SJSA1 (cell line): ENCODE measurements at places on chromosomes 13 and 19.

- no peak for DNase-seq
- H3K4me3 ChIP-seq, result no peak overlapping the region
- no peak overlapping the region for H3K27ac ChIP-seq
- 0 out of 2 replicates have a peak, but pooled peaks cover 6% of the 10 kb centered on the region for H3K4me1 ChIP-seq
- no peaks in the 10 kb centered on the region for H3K36me3 ChIP-seq
Measured at GRCh38 chr13:23988546-23989122, 91.3 kb upstream of the C1QTNF9B start.

DNA sequence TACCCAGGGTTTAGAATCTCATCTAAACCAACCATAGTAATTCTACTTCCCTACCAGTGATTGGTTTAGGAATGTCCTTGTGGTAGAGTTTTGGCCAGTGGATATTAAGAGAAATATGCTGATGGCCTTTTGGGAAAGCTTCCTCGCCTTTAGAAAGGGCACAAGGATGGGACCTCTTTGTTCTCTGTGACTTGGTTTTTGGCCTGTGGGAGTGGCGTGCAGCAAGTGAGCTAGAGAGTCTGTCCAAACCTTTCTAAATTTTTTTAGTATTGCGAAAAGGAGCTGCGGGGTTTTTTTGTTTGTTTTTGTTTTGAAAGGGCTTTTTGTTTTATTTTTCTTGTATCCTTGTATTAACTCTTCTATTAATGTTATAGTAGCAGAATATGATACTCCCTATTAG is 20.6 kb downstream of the USPL1 start:
- no peaks in the 10 kb centered on the region for H3K4me1 ChIP-seq
- H3K4me3 ChIP-seq, result no peak overlapping the region
- peaks cover 44% of the 10 kb centered on the region for H3K36me3 ChIP-seq
- H3K27me3 ChIP-seq, result no peaks in the 10 kb centered on the region
- DNase-seq, result no peak

DNA sequence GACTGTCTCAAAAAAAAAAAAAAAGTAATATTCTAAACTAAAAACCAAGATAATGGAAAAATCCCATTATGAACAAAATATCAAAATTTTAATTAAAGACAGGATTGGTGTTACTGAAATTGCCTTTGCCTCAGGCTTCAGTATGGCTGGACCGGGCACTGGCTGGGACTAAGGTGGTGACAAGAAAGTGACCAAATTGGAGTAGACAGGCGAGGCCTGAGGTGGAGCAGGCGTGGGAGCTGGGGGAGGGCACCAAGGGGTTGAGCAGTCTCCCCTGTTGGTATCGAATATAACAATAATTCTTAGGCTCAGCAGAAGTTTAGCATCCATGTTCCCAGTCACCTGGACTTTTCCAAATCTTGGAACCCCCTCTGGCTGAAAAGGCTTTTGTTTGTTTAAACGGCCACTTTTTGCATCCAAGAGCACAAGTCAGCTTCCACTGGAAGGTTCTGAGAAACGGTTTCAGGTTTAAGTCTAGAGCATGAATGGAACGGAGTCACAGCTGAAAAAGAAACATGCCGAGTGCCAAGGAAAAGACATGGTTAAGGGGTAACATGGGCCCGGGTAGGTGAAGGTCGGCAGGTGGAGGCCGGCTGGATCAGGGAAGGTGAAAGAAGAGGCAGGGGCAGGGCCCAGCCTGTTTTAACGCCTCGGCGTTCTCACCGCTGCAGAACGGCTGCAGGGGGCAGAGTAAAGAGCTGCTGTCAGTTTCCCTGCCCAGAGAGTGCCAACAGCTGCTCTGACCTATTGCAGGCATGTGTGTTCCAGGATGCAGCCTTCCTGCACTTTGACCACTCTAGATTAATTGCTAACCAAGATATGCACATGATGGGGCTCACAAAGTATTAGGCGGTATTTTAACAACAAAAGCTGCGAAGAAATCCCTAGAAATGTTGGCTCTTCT is 104.4 kb downstream of the TM9SF2 start:
- peak overlapping the region; percentile 66 for H3K4me3 ChIP-seq
- H3K27ac ChIP-seq, result no peak overlapping the region
- H3K4me1 ChIP-seq, result peaks cover 21% of the 10 kb centered on the region
- 0 out of 2 replicates have a peak, but pooled peaks cover 2% of the 10 kb centered on the region for H3K36me3 ChIP-seq
- H3K27me3 ChIP-seq, result peaks cover 11% of the 10 kb centered on the region; the same call in 1 of the 2 replicates
- no peak for DNase-seq

DNA sequence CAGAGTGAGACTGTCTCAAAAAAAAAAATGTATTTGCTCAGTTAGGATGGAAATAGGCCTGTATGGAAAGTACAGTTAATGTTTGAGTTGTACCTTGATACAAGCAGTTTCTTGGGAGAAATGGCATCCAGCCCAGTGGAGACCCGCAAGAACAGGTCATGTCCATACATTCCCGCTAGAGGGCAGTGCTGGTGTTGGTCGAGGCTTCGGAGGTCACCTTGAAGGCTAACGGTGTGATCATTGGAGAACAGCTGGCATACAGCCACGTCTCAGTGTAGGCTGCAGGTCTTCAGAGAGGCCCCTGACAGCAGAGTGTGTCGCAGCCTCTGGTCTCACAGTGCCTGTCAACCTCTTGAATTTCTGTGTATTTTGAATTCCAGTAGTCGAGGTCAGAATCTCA is 7.5 kb downstream of the ZNF610 start:
- no peak overlapping the region for H3K4me3 ChIP-seq
- no peaks in the 10 kb centered on the region for H3K4me1 ChIP-seq
- DNase-seq, result no peak
- H3K27ac ChIP-seq, result no peak overlapping the region
- H3K27me3 ChIP-seq, result no peaks in the 10 kb centered on the region

DNA sequence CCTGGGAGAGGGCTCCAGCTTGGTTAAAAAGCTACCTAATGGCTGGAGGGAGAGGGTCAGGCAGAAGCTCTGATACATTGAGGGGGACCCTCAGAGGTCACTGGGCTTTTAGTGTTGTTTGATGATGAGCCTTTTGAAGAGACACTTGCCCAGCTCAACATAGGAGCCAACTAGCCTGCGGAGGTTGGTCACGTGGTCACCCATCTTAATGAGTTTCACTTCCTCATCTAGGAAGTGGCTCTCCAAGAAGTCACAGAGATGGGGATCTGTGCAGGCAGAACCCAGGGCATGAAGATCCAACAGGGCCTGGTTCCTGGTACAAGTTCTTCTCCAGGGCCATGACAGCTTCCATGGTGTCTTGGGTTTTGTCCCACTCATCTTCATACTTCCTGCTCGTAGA is 33.4 kb downstream of the IPO5 start:
- H3K36me3 ChIP-seq, result peaks cover 85% of the 10 kb centered on the region
- no peak overlapping the region for H3K27ac ChIP-seq
- H3K4me3 ChIP-seq, result no peak overlapping the region
- peaks cover 4% of the 10 kb centered on the region; the same call in 1 of the 2 replicates for H3K4me1 ChIP-seq
- no peaks in the 10 kb centered on the region for H3K27me3 ChIP-seq

DNA sequence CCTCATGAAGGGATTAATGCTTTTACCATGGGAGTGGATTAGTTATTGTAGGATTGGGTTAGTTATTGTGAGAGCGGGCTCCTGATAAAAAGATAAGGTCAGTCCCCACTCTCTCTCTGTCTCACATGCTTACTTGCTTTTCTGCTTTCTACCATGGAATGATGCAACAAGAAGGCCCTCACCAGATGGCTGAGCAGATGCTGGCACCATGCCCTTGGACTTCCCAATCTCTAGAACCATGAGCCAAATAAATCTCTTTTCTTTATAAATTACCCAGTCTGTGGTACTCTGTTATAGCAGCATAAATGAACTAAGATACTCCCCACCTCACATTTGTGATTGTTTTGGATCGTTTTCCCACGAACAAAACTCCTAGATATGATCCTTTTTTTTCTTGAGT is 353.8 kb downstream of the DNAJC15 start:
- peaks cover 6% of the 10 kb centered on the region; the same call in 1 of the 2 replicates for H3K4me1 ChIP-seq
- H3K27ac ChIP-seq, result no peak overlapping the region
- DNase-seq, result no peak

- H3K4me3 ChIP-seq, result no peak overlapping the region
- H3K27me3 ChIP-seq, result no peaks in the 10 kb centered on the region
- H3K4me1 ChIP-seq, result no peaks in the 10 kb centered on the region
- DNase-seq, result no peak
- no peak overlapping the region for H3K27ac ChIP-seq
Measured at GRCh38 chr13:53683146-53683545, 654.5 kb downstream of the OLFM4 start.

DNA sequence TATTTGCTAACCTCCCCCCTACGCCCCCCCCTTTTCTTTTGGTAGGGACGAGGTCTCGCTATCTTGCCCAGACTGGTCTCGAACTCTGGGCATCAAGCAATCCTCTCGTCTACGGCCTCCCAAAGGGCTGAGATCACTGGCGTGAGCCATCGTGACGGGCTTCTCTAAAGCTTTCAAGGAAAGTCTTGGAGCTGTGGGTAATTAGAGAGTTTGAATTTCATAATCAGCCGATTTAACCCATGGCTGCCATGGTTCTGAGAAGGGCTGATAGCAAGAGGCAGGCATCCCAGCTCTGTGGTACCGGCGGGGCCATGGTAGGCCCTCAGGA is 679 bp upstream of the ABHD8 start:
- no peak overlapping the region for H3K4me3 ChIP-seq
- no peaks in the 10 kb centered on the region for H3K36me3 ChIP-seq
- no peak overlapping the region for H3K27ac ChIP-seq
- H3K4me1 ChIP-seq, result peaks cover 11% of the 10 kb centered on the region
- no peaks in the 10 kb centered on the region for H3K27me3 ChIP-seq

DNA sequence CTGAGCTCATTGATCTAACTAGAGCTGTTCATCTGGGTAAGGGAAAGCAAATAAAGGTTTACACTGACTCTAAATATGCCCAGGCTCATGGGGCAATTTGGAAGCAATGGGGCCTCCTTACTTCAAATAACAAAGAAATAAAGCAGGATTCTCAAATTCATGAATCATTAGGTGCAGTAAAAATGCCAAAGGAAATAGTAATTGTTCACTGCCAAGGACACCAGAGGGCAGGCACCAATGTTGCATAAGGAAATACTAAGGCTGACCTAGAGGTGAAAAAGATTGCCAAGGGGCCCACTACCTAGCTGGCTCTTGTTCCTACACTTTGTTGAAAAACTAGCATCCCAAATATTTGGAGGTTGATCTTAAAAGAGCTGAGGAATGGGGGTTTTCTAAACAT is 1686.7 kb upstream of the MIR17HG start:
- H3K36me3 ChIP-seq, result no peaks in the 10 kb centered on the region
- no peaks in the 10 kb centered on the region for H3K27me3 ChIP-seq
- H3K4me3 ChIP-seq, result no peak overlapping the region
- no peak overlapping the region for H3K27ac ChIP-seq
- no peaks in the 10 kb centered on the region for H3K4me1 ChIP-seq

GRCh38 chr13:42277618-42278276 is 5.8 kb downstream of the AKAP11 start:
- H3K36me3 ChIP-seq, result no peaks in the 10 kb centered on the region
- DNase-seq, result no peak
- H3K27ac ChIP-seq, result no peak overlapping the region
- H3K4me3 ChIP-seq, result no peak overlapping the region

GRCh38 chr19:18940769-18941627 is at the start of gene HOMER3:
HOMER3 (minus strand) TSS chr19:18941217; CDS start chr19:18938982, 2,235 bp downstream.
- DNase-seq, result peak; percentile 26
- H3K27me3 ChIP-seq, result no peaks in the 10 kb centered on the region
- H3K4me3 ChIP-seq, result peak within 1 kb of the TSS; percentile 91
- H3K36me3 ChIP-seq, result peaks cover 16% of the 10 kb centered on the region
- H3K4me1 ChIP-seq, result peaks cover 9% of the 10 kb centered on the region
- H3K27ac ChIP-seq, result peak within 1 kb of the TSS; percentile 64
